ENCODE measurements at places on chromosomes 6 and 20.

DNA sequence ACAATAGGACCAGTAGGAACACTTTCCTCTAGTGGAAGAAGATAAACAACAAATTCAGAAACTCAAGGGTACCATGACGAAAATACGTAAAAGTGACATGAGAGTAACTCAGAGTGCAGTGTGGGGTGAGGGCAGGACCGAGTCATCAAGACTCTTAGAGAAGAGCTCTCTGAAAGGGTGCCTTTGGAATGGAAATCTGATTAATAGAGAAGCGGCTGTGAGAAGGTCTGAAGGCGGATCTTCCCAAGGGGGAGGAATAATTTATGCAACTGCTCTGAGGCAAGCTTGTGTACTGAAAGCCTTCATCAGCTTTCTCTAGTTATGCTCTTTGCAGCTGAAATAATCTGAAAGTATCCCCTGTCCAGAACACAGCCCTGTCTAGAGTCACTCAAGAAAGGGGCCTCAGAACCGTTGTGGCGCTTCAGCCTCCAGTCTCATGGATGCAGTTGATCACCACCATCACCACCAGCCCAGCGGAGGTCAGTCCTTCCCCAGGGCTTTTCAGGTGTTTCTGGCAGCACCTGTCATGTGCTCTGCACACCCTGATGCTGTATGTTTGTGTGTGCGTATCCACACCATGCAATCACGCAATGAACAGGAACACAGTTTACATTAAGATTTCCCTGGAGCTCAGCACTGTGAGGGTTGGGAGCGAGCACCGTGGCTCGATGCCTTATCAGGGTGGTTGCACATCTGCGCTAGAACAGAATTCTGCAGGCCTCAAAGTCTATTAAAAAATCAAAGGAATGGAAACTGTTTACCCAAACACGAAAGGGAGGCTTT is 396.5 kb downstream of the SMOC2 start:
- no peak for DNase-seq

DNA sequence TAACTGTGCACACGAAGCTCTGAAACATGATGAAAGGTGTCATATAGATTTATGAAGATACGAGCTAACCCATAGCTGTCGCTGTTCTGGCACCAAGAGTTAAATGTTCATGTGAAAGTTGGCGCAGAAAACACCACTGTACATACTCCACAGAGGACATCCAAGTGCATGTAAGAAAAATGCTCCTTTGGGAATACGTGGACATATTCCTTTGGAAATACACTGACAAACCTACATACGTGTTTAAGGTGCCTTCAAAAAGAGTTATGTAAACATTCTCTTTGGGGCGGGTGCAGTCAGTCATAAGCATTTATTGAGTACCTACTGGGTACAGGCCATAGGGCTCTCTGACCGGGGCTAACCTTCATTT is 723 bp upstream of the ARID1B start:
- peak; percentile 51 for DNase-seq

DNA sequence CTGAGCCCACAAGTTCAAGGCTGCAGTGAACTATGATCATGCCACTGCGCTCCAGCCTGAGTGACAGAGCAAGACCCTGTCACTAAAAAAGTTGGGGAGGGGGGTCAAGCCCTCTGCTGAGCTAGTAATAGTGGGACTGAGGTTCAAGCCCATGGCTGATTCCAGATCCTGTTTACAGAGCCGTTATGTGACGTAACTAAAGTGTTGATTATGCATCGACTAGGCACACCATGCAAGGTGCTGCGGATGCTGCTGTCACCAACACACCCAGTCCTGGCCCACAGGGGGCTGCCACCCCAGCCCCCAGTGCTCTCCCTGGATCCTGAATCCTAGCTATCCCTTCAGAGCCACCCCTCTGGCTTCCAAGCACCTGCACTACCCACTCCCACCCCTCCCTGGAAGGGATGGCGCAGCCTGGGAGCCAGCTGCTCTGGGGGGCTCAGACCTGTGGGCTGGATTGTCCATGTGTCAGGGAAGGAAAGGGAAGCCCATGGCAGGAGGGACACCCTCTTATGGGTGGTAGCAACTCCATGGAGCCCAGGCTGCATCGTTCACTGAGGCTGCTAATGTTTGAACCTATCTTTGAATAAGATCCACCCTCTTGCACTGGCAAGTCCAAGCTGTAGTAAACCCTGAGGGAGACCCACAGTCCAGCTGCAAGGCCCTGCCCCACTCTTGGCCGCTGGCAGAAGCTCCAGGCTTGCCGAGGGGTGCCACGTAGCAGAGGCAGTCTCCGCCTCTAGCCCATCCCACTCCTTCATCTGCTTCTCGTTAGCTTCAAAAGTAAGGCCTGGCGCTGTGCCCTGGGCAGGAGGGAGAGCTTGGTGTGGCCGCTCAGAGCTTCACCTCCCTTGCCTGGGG is 95.0 kb downstream of the SNX5 start:
- DNase-seq, result no peak

DNA sequence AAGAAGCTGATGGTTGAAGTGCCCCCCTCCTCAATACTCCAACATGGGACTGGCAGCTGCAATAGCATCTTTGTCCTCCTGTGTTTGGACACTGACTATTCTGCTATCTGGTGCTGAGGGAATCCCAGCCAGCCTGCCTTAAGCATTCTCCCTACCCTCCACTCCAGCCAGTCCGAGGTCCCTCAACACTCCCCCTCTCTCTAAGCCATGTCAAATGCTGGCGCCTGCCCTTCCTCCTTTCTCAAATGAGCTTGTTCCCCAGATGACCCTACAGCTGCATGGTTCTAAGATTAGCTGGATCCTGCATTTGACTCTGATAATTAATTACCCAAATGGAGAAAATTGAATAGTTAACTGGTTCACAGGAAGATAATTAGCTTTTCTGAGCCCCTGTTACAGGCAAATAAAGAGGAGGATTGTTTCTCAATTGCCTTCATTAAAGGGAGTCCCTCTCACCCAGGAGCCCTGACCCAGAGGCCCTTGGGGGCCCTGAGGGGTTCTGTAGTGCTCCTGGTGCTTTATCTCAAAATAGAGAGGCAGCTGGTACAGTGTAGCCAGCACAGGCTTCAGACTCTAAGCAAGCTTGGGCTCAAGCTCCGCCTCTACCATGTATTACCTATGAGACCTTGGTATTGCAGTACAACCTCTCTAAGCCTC is 37.9 kb upstream of the CHD6 start:
- no peak for DNase-seq

GRCh38 chr20:18388860-18389259 is 78.0 kb downstream of the DZANK1 start:
- no peak for DNase-seq
